Stimulated activated CD4-positive, alpha-beta T cell treated with anti-CD3 and anti-CD28 coated beads, Interleukin-2, amount 100 ng/mL, for 48 hours (primary cell): ENCODE measurements at places on chromosomes 4 and X.

- no peak for DNase-seq
These were observed 60.2 kb upstream of the PNPLA4 start for GRCh38 chrX:7987160-7988012.

- DNase-seq, result no peak
These were observed 84.6 kb upstream of the GPR34 start for GRCh38 chrX:41604177-41604576.

GRCh38 chr4:19478791-19479190, 772.9 kb upstream of the SLIT2 start:
- DNase-seq, result no peak

DNA sequence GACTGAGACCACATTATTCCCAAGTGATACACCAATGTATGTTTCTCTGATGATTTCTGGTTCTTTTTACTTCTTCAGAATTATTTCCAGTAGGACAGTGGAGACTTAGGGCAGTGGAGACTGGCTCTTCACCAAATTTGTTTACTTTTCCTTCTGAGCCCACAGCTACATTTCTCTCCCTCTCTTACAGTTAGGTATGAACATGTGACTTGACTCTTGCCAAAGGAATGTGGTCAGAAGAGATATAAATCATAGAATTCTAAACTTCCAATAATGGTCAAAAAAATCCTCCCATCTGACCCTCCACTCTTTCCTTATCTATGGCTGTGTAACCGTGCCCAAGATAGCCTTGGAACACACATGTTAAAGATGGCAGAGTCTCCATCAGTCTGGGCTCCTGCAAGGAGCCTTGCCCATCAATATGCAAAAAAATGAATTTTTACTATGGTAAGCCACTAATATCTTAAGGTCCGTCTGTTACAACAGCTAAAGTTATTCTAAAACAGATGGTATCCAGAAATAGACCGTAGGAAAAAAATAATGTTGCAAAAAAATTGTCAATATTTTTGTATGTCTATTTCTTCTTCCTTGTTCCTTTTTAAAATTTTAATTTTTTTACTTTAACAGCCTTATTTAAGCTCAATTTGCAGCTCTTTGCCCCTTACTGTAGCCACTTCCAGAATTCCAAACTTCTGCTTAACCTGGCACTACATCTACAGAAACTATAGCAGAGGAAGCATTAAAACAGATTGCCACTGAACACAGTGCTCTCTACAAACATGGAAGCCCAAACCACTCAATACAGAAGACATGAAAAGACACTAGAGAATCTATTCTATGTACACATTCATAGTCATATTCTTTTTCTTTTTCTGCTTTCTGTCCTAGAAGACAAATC, 260.7 kb downstream of the COL25A1 start:
- DNase-seq, result no peak

- DNase-seq, result no peak
These were observed 205.2 kb upstream of the CASK start for GRCh38 chrX:42128587-42128986.
